ENCODE measurements at places on chromosomes 11 and 22. TPM values are rescaled to one million over a fixed set of nuclear protein-coding genes. Genes with fewer than 3 reads are reported as not detected.
A peak's percentile ranks its signal among the peaks of the same experiment; 100 is the strongest.

Gene SLC25A18
- not detected for total RNA-seq

DNA sequence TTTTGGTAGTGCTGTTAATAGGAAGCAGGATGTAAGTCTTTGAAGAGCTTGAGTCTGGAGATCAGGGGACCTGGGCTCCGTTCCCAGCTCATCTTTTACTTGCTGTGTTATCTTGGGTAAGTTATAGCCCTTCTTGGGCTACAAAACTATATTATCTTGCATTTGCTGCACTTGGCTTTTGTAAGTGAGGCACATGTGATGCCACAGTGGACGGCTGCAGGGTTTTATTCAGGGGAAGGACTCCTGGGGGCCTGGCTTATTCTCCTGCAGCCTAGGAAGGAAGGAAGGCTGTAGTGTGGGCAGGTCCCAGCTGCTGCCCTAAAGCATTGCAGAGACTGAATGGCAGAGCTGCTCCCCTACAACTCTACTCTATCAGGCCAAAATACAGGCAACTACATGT is 6.4 kb downstream of the CD82 start:
- no peak overlapping the region for H3K27ac ChIP-seq
- H3K36me3 ChIP-seq, result no peaks in the 10 kb centered on the region
- no peak overlapping the region for H3K4me3 ChIP-seq
- no peak for DNase-seq

DNA sequence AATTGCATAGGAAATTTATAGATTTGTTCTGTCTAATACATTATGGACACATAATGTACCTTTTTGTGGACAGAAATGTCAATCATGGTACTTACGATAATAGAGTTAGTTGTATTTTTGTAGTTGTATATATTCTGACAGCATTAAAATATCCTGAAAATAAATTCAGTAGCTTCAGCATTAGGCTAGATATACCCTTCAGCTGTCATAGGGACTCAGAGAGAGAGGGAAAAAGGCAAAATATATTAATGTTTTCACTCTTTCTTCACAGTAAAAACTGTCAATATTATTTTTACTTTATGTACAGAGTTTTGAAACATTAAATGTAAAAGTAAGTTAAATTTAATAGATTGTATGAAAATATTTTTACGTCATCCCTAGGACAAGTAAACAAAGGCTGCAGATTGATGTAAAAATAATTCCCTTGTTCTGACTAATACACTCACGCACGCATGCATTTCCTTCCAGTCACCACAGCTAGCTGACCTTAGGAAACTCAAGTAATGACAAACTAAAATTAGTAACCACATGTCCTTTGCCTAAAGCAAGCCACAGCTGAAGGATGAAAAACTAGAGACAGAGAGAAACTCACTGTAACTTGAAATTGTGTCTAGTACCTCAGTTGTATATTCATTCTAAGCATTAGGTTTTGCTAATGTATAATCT is 104.7 kb upstream of the CARD18 start:
- no peaks in the 10 kb centered on the region for H3K36me3 ChIP-seq
- H3K4me1 ChIP-seq, result peaks cover 35% of the 10 kb centered on the region
- peak overlapping the region; percentile 77 for H3K27ac ChIP-seq
- DNase-seq, result peak; percentile 93
- H3K4me3 ChIP-seq, result peak overlapping the region; percentile 34

Gene SIPA1
- 16.6 TPM for total RNA-seq

- H3K27me3 ChIP-seq, result no peaks in the 10 kb centered on the region
- H3K4me3 ChIP-seq, result no peak overlapping the region
- H3K4me1 ChIP-seq, result no peaks in the 10 kb centered on the region
- no peak for DNase-seq
- H3K27ac ChIP-seq, result no peak overlapping the region
- no peaks in the 10 kb centered on the region for H3K36me3 ChIP-seq
Observed at GRCh38 chr22:48885919-48886305, 941.8 kb downstream of the BRD1 start.

GRCh38 chr11:75851203-75851602 is 36.2 kb downstream of the UVRAG start:
- DNase-seq, result peak; percentile 61
- H3K4me1 ChIP-seq, result peaks cover 15% of the 10 kb centered on the region
- H3K36me3 ChIP-seq, result no peaks in the 10 kb centered on the region
- peak overlapping the region; percentile 11 for H3K27ac ChIP-seq

- no peaks in the 10 kb centered on the region for H3K4me1 ChIP-seq
- H3K36me3 ChIP-seq, result no peaks in the 10 kb centered on the region
- H3K27me3 ChIP-seq, result no peaks in the 10 kb centered on the region
- no peak overlapping the region for H3K4me3 ChIP-seq
- DNase-seq, result no peak
- H3K27ac ChIP-seq, result no peak overlapping the region
Observed at GRCh38 chr22:46363611-46364321, 28.3 kb downstream of the TRMU start.

All from GM23248 (cell line).